GM18507 (cell line): ENCODE measurements at places on chromosomes 3 and 15.

GRCh38 chr3:195802795-195803194 lies 8.9 kb downstream of the MUC4 start:
- no peak for DNase-seq

DNA sequence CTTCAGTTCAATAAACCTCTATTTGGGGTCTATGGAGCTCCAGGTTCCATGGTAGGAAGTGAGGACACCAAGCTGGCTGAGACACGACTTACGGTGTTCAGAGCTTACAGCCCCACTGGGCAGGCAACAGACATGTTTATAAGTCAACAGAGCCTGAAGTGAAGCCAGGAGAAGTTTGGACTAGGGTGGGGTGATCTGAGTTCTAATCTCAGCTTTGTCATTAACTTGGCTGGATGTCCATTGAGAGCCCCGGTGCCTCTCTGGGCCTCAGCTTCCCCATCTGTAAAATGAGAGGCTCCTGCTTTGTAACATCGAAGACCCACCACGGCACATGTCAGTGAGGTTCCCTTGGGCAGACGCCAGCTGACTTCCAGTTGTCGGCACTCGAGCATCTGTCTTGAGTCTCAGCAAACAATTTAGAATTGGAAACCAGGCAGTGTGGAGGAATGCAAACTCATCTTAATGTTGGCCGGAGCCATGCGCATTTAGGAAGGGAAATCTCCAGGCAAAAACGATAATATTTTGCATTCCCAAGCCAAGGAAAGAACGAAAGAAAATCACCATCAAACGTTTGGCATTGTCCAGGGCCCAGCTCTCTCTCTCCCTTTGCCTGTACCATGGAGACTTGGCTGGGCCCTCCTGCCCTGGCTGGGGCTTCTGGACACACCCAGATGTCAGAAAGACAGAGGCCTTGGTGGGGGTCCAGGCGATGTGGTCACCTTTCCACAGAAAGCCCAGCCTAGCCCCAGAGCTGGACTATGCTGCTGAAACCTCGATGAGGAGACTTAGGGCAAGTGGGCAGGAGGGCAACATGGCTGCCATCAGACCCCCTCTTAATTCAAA lies 18.4 kb downstream of the ITGA11 start:
- no peak for DNase-seq

GRCh38 chr3:150216041-150216811 lies 191.9 kb upstream of the TSC22D2 start:
- no peak for DNase-seq

DNA sequence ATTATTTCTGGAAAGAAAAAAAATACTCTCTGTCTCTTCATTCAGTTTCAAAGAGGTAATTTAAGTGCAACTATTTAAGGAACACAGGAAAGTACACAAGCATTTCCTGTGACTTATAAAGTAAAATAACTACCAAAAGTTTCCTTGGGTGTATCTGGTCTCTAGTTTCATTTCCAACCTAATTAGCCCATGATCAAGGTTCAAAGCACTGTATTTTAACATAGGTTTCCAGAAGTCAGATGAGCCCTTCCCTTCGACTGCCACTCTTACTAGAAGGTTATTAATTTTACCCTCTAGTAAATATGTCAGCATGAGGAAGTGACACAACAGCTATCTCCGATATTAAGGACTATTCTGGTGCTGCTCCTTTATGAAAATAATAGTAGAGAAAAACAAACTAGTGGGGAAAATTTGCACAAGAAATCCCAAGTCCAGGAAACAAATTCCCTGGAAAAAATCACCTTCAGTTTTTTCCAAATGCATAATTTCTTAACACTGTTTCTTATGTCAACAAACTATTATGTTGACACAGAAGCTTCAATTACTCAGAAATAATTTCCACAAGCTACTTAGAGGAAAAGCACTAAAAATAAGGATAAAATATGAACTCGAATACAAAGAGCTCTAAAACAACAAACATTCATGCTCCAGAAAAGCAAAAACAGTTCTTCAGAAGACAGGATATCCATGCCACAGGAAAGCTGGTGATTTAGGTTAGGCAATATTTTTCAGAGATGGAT lies 35.3 kb downstream of the CCPG1 start:
- DNase-seq = no peak

DNA sequence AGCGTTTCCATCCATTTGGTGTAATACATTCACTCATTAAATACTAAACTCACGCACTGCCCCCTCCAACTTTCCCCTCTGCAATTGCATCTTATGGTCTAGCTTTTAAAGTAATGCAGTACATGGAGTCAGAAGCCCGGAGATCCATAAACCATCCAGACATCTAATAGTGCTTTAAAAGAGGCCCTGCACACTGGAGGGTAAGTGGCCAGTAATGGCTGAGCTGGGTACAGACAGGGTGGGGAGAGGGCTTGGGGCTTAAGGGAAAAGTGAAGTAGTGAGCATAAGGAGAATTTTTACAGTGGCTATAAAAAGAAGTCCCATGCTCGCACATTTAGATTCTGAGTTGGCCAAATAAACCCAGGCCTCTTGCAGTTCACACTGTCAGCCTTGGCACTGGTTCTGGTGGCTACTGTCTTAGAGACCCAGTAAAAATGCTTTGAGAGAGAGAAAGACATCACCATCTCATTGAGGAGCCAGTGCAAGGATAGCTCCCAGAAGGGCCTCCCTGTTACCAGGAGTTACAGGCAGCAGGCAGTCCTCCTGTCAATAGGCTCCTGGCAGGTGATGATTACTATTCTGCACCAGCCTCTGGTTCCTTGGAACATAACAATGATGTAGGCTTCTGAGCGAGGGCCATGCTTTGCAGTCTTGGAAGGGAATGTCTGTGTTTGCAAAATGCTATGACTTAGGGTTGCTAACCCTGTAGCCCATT lies 112.6 kb upstream of the NEO1 start:
- no peak for DNase-seq

GRCh38 chr3:174755833-174756829 lies 103.0 kb upstream of the NAALADL2 start:
- DNase-seq = no peak

DNA sequence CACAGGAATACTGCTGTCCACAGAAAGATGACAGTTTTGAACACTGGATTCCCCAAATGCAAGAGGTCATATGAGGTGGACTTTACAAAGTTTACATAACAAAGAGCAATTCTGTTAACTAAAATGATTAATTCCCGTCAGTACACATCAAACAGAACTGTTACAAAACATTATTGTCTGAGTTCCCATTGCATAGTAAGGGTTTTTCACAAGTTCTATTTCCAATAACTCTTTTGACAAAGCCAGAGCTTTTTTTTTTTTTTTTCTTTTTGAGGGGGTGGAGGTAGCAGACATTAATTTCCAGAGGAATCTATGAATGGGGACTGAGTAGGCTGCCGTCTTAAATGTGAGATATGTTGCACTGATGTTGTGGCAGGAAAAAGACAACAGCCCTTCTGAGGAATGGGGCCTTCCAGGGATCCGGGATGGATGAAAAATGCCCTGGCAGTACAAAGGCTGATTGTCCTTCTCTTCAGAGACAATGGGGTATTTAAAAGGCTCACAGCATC lies 178.1 kb upstream of the KBTBD8 start:
- DNase-seq = no peak

DNA sequence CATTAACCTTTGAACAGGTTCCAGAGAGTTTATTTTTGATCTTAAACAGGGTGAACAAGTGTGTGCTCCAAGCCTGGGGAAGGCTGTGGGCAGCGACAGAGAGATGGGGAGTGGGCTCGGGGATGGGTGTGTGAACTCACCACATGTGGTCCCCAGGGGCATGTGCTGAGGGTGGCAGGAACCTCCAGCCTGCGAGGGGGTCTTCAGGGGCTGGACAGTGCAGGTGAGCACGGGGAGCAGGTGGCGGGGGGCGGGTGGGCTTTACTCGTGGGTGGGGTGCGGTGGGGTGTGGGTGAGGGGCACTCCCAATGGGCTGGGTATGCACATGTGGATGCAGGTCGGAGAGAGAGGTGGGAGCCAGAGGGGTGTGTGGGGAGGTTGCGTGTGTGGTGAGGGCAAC lies 9.6 kb upstream of the NTRK3 start:
- no peak for DNase-seq

GRCh38 chr15:69612112-69612511 lies 159.5 kb downstream of the RPLP1 start:
- no peak for DNase-seq

DNA sequence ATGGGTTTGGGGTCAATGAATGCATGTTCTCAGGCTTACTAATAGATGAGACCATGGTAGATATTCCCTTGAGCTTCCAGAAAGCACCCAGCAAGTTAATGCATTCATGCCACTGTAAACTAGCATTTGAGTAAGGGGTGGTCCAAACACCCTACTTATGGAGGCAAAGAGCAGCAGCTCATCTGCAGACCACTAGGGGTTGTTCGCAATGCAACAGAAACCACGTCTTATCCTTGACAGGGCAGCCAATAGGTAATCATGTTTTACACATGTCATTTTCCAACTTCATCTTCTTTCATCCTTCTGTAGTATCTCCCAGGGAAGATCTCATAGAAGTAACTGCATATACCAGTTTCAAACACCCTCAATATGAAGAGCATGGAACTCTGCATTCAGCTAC lies 330.2 kb downstream of the RORA start:
- DNase-seq = no peak

DNA sequence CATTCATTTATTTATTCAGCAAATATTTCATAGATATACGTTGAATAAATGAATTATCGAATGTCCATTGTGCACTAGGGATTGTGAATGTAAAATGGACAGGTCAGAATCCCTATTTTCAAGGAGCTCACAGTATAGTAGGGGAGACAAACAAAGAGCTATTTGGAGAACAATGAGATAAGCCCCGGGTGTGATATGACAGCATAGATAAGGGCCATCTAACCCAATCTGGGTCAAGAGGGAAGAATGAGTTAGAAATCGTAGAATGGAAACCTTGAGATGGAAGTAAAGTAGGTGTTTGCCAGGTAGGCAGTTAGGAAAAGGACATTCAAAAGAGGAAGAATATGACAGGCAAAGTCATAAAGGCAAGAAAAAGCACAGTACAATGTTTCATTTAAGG lies 132.2 kb upstream of the GOLGA6L4 start:
- DNase-seq = no peak

GRCh38 chr3:185852635-185853034 lies 27.8 kb upstream of the IGF2BP2 start:
- no peak for DNase-seq

GRCh38 chr15:81548365-81549130 lies 174.5 kb upstream of the TMC3 start:
- no peak for DNase-seq

- no peak for DNase-seq
Observed at GRCh38 chr15:43998607-43999006, 171.8 kb downstream of the WDR76 start.

DNA sequence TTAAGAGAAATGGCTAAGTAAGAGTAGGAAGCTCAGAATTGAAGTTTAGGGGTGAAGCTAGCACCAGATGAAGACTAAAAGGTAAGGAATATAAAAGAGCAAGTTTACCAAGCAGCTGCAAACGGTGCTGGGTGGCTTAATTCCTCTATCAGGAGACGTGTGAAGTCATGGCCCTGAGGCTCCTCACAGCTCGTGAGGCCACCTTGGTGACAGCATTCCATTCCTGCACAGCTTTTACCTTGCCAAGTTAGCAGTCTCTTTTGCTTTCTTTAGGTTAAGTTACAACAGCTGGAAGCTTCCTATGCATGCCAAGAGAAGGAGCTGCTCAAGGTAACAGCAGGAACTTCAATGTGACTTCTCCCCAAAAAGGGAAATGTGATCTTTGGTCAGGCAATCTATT lies 6.4 kb downstream of the TMCO5A start:
- no peak for DNase-seq

- DNase-seq = no peak
Observed at GRCh38 chr15:85570336-85570735, 189.9 kb downstream of the AKAP13 start.

DNA sequence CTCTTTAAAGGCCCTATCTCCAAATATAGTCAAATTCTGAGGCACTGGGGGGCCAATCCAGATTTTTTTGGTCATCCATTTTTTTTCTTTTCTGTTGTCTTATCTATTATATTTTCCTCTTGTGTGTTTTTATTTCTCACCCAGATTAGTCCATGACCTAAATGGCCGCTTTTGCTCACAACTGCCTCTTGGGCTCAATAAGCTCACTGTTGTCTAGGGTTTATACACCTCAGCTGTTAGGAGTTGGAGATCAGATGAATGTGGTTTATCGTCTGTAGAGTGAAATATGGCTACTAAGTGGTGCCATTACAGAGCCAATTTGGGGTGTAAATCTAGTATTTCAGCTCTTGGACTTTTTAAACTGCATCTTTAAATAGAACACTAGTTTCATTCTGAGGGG lies 173.3 kb downstream of the GHSR start:
- DNase-seq = no peak

- no peak for DNase-seq
Observed at GRCh38 chr15:33494306-33494705, 183.5 kb downstream of the RYR3 start.

DNA sequence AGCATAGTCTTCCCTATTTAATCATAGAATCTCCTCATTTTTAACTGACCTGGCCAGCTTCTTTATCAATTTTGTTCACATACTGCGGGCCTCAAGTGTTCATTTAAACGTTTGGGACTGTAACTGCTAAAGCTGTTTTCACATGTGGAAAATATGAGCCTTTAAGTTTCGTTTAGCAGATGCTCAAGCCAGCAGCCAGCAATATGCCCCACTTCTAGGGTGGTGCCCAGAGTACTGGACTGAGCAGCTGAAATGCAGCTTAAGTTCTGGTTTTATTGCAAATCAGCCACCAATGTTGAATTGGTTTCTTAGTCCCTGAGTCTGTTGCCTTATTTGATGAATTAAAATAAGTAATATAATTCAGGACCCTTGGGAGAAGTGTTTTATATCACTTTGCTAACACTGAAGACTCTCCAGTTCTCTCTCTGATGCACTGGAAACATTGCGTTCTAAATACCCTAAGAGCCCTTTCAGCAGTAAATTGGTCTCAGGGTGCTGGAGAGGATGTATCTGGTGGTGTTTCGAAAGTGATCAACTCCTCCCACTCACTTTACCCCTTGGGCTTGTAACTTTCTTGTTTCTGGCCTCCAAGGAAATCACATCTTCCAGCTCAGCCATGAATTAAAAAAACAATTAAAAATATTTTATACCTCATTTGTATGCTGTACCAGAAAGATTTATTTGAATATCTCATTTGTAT lies 61.7 kb downstream of the B3GALNT1 start:
- no peak for DNase-seq

GRCh38 chr3:196736670-196737374 lies 2.8 kb upstream of the PAK2 start:
- DNase-seq = no peak

DNA sequence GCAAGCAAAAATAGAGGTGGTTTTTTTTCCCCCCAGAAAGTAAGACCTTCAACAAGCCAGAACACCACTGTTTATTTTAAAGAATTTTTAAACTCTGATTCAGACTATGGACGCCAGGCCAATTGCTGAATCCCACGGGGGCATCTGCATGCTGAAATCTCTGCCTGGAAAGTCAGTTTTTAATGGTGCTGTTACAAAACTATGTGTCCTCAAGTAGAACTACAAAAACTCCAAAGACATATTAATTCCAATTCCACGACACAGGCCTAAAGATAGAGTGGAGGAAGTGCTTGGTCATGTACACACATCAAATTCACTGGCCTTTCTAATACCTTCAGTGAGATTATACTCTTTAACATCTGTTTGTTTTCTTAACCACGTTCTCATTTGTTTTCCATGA lies 490.5 kb upstream of the NR2F2 start:
- no peak for DNase-seq

- no peak for DNase-seq
Observed at GRCh38 chr3:189040656-189041335, 131.0 kb upstream of the TPRG1 start.
